ENCODE measurements at places on chromosomes 2 and 18. TPM values are rescaled to one million over a fixed set of nuclear protein-coding genes. Genes with fewer than 3 reads are reported as not detected.

Gene PROKR1
- 0.08 TPM for total RNA-seq

Gene CRYGC
- total RNA-seq = not detected

Gene SLC23A3
- 1.8 TPM for total RNA-seq

Gene GAREM2
- total RNA-seq = 4.2 TPM

Gene ASB18
- not detected for total RNA-seq

Gene PLA2R1
- not detected for total RNA-seq

Gene EML4
- total RNA-seq = 56.8 TPM

Gene ZFAND2B
- total RNA-seq = 33.3 TPM

Gene HK2
- 104 TPM for total RNA-seq

Gene DSG4
- total RNA-seq = not detected

Gene FSHR
- not detected for total RNA-seq

Gene DNAJC5G
- total RNA-seq = not detected

Gene SEPTIN10
- 0.65 TPM for total RNA-seq

Gene CFC1
- not detected for total RNA-seq

Gene ANKRD30BL
- total RNA-seq = not detected

Gene GPR45
- not detected for total RNA-seq

Gene SERPINB8
- total RNA-seq = 15.2 TPM

Gene TNFAIP6
- total RNA-seq = not detected

Gene UGT1A10
- not detected for total RNA-seq

Gene SP140
- total RNA-seq = 112 TPM

Gene PID1
- not detected for total RNA-seq

Gene POTEI
- not detected for total RNA-seq

Gene SAG
- total RNA-seq = 0.15 TPM

Gene C2orf81
- total RNA-seq = 3.1 TPM

Gene ITGA4
- 127 TPM for total RNA-seq

Gene CHST9
- not detected for total RNA-seq

Gene CSRNP3
- not detected for total RNA-seq

Gene TMEM169
- total RNA-seq = 0.55 TPM

Gene CDKL4
- 0.32 TPM for total RNA-seq

Gene ADGRF3
- total RNA-seq = 3.9 TPM

Gene APCDD1
- not detected for total RNA-seq

Gene TOGARAM2
- total RNA-seq = 5.7 TPM

Gene SIX2
- total RNA-seq = not detected

Gene AP1S3
- total RNA-seq = 15.5 TPM

Gene PRSS56
- total RNA-seq = not detected

Gene HSBP1L1
- total RNA-seq = 2.1 TPM

Gene MC2R
- total RNA-seq = not detected

Gene ACADL
- not detected for total RNA-seq

Gene EGR4
- total RNA-seq = 0.48 TPM

Gene TMEM163
- 0.10 TPM for total RNA-seq

Gene NPPC
- not detected for total RNA-seq

Gene DSC3
- 0.06 TPM for total RNA-seq

Gene WDR35
- 12.4 TPM for total RNA-seq

Gene CRYGD
- not detected for total RNA-seq

Gene CHN1
- 17.3 TPM for total RNA-seq

Gene TIA1
- 79.3 TPM for total RNA-seq
